ENCODE measurements at places on chromosomes 13 and 19.

- DNase-seq: no peak
Observed at GRCh38 chr13:97753942-97754670, 199.4 kb upstream of the IPO5 start.

DNA sequence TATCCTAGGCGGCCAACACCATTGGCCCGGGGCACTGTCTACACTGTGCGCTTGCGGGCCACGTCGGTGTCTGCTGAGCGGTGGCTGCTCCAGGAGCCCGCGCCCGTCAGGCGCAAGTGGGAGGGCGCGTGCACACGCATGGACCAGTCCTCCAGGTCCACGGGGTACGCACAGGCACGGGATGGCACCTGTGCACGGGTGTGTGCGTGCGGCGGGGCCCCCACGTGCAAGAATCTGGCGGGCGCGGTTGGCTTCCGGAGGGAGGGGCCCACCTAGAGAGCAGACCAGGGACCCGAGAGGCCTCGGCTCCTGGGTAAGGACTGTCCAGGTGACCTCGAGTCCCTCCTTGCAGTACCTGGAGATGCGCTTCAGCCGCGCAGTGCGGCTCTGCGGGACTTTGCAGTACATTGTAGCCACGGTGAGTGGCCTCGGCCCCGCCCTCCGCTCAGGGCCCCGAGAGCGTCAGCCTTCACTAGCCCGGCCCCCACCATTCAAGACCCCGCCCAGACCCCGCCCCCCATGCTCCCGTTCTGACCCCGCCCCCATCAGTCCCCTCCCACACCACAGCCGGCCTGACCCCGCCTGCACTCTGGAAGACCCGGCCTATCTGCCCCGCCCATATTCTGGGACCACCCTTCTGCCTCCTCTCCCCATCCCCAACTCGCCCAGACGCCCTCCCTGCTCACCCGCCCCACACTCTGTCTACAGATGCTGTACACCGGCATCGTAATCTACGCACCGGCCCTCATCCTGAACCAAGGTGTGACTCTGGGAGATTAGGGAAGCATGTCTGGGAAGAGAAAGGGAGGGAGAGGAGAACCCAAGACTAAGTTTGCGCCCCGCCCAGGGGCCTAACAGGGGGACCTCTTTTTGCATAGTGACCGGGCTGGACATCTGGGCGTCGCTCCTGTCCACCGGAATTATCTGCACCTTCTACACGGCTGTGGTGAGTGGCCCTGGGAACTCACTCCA is 2.3 kb downstream of the SLC5A5 start:
- peak; percentile 16 for DNase-seq

DNA sequence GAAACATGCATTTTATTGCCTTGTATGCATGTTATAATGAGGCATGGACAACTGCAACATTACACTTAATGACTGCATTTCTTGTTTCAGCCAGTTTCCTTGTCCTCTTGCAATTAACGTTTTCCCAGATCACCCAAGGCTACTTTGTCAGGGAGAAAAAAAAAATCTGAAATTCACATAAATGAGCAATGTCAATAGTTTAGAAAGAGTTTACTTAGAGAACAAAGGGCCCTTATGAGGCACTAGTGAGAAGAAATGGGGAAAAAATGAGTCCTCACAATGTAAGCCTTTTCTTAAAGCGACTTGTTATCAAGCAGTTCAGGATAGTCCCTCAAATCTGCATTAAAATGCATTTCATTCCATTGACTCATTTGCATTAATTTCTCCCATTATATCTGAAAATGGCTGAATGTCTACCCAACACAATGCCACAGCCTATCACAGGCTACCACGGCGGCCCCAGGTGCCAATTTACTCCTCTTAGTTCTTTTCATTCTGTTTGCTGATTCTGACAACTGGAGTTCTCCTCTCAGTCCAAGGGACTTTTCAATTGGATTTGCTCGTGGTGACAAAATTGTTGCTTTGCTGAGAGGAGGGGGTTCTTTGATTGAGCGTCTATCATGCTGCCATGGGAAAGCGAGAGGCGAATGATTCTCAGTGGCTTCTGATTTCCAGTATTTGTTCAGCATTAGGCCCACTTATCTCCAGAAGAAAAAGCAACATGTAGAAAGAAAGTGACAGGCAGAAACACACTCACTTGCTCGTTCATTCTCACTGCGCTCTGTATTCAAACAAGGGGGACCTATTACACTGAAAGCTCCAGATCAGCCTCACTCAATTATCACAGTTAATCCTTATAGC is 107.1 kb downstream of the DACH1 start:
- peak; percentile 55 for DNase-seq

- no peak for DNase-seq
Observed at GRCh38 chr13:99251921-99252320, 6.3 kb downstream of the GPR18 start.

- DNase-seq: no peak
Observed at GRCh38 chr13:112638157-112638750, 50.3 kb upstream of the TUBGCP3 start.

GRCh38 chr19:17183858-17184321 is 31.3 kb upstream of the USE1 start:
- DNase-seq: no peak

GRCh38 chr13:102693776-102694175 is 1.1 kb downstream of the METTL21C start:
- DNase-seq: no peak

- DNase-seq: no peak
Observed at GRCh38 chr13:34863360-34864135, 78.5 kb upstream of the NBEA start.

GRCh38 chr13:25490236-25490635 is 118.5 kb downstream of the ATP8A2 start:
- no peak for DNase-seq

GRCh38 chr19:19743176-19743575 is 10.3 kb upstream of the ZNF14 start:
- DNase-seq: no peak

DNA sequence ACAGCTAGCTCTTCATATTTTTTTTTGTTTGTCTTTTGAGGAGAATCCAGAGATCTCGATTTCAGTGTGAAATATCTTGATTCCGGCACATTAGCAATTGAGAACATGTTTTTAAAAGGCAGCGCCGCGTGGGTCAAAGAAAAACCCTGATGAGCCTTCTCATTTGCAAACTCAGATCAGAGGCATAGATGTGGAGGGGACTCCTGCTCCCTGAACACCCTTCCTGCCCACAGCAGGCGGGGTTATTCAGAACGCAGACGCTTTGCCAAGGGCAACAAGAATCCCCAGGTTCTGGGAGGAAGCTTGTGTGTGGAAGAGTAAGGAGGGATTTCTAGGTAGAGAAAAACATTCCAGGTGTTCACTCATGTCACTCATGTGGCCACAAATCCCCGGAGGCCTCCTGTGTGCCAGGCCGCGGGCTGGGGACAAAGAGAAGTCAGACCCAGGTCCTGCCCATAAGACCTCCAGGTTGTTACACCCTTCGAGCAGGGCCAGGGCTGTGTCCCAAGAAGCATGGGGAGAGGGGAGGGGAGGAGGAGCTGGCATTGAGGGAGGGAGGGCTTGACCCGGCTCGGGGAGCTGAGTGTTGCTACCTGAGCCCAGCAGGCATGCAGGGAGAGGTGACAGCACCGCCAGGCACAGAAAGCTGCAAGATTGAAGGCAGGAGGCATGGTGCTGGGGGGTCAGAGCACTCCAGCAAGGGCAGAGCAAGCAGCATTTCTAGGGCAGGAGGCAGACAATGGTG is 15.9 kb upstream of the IGLON5 start:
- DNase-seq: no peak

DNA sequence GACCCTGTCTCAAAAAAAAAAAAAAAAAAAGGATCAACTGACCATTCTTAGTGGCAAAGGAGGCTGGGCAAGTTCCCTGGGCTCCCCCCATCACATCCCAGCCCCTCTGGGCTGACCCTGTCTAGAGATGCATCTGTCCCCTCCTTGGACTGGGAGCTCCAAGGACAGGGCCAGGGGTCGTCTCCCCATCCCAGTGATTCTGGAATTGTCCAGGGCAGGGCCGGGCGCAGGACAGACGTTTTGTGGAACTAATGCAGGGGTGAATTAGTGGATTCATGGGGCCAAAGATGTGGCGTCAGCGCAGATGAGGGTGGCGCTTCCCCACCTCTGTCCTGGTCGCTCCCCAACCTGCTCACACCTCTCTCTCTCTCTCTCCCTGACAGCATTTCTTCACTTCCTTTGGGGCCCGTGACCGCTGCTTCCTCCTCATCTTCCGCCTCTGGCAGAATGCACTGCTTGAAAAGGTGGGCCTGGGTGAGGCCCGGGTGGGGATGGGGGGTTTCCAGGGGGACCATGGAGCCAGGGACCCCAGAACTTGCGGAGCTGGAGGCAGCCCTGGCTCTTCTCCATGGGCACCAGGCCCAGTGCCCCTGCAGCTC is 11.1 kb downstream of the GRAMD1A start:
- DNase-seq: peak; percentile 54

GRCh38 chr13:23427342-23427843 is 6.1 kb downstream of the SACS start:
- peak; percentile 64 for DNase-seq

GRCh38 chr19:49682274-49682673 is 5.2 kb downstream of the PRMT1 start:
- DNase-seq: peak; percentile 8

DNA sequence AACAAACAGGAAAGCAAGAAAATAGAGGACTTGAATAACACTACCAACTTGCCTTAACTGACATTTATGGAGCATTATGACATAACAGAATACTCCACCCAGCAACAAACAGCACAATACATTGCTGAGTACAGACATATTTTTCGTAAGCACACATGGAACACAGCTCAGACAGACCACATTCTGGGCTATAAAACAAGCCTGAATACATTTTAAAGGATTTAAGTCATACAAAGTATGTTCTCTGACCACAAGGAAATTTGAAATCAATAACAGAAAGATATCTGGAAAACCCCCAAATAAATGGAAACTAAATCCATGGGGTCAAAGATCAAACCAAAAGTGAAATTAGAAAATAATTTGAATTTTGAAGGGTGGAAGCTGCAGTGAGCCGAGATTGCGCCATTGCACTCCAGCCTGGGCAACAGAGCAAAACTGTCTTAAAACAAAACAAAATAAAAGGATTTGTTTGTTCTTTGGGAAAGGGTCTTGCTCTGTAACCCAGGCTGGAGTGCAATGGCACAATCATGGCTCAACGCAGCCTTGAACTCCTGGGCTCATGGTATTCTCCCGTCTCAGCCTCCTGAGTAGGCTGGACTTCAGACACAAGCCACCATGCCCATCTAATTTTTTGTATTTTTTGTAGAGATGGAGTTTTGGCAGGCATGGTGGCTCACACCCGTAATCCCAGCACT is 5.6 kb downstream of the ZDHHC20 start:
- DNase-seq: no peak

DNA sequence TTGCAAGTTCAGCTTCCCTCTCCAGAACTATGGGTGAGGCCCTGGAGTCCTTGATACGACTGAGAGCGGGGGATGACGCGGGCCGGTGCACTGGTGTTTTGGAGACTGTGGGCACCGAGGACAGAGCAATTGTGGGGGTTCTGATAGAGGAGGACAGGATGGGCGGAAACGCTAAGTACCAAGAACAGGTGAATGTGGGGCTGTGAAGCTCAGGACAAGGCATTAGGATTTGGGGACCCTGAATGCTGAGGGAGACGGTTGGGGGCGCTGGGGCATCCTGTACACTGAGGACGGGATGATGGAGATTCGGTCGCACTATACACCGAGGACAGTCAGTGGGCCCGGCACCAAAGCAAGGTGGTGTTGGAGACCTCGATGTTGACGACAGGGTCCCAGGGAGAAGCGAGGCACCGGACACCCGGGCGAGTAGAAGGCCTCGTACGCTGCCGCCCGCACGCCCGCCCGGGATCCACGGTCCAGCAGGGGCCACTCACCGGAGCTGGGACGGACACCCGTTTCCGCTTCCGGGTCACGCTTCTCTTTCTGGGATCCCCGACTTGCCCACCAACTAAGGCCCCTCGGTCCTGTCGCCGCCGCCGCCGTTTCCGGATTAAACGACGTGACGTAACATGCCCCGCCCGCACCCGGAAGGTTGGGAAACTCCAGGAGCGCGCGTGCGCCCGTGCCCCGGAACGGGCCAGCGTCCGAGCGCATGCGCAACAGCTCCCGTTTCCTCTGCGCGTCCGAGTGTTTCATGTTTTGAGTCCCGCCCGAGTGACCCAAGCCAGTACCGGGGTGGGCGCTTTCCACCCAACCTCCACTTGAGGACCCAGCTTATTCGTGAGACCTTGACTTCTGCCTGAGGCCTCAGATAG is at the start of gene CHMP2A:
Gene CHMP2A (minus strand): TSS at position 612 of the 875 bp plus-strand sequence. CDS start 893 bp downstream, outside the sequence.
- DNase-seq: peak; percentile 99

DNA sequence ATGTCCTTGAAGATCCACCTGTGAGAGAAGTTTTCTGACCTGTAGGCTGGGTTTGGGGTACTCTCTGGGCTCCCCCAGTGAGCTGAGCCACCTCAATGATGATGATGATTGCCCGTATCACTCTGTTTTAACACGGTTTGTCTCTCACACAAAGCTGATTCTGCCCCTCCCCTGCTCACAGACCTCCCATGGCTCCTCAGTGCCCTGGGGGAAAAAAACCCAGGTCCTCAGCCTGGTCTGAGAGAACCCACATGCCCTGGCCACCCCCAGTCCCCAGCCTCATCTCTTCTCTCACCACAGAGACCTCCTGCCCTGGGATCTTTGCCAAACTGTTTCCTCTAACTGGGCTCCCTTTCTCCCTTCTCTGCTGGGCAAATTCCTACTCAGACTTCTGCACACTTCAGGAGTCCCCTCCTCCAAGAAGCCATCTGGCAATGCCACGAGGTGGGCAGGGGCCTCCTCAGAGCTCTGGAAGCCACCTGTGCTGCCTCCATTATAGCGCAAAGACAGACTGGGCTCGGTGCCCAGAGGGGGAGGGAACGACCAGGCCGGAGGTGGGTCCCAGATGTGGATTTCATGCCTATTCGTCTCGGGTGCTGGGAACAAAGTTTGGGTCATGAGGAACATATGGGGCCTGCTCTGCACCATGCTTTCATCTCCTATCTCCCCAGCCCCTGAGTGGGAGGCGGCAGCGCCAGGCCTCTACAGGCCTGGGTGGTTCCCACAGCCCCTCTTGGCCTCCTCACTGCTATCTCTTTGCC is 8.5 kb upstream of the CA11 start:
- no peak for DNase-seq

DNA sequence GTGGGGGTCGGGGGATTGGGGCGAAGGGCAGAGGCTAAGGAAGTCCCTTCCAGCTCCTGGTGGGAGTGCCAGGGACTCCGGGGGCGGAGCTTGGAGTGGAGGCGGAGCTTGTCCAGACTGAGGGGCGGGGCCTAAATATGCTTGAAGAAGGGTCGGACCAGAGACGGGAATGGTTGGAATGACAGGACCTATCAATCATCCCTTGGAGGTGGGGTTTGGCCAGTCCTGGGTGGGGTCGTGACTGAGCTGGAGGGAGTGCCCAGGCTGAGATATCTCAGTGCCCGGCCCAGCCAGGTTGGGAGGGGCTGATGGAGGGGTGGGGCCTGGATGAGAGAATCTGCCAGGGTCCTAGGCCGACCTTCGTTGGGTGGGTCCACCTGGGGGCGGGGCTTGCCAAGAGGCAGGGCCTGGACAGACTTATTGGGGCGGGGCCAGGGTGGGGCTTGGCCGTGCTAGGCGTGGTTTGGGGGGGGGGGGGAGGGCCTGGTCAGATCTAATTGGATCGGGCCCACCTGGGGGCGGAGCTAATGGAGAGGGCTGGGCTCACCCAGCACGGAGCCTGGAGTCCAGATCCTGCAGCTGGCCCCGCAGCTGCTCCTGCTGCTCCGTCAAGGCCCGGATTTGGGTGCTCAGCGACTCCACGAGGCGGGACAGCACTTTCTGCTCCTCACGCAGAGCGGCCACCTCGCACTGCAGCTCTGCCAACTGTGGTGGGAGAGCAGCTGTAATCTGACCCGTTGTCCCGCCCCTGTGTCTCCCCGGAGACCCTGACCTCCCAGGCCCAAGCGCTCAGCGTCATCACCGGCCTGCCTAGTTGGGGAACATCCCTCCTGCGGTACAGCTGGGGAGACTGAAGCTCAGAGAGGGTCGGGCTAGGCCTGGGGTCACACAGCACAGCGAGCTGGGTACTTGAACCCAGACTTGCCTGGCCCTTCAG is 2.6 kb upstream of the WIZ start:
- peak; percentile 97 for DNase-seq
